ENCODE measurements at places on chromosomes 1 and 21.
A peak's percentile ranks its signal among the peaks of the same experiment; 100 is the strongest.

GRCh38 chr1:6358757-6359201, 34.8 kb downstream of the ACOT7 start:
- no peak for DNase-seq

DNA sequence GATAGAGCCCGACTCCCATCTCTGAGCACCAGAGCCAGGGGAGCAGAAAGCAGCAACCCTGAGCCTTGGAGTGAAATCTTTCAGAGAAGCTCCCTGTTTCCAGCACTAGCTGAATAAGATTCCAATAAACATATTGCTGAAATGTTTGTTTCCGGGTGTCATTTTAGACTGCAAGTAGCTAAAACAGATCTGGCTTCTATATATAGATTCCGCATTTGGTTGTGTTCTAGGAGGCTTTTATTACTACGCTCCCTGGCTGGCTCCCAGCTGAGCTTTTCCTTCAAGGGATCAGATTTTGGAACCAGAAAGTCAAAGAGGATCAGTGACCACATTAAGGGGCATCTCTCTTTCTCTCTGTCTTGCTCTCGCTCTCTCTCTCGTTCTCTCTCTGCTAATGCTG, 88.2 kb downstream of the PAPPA2 start:
- no peak for DNase-seq

- no peak for DNase-seq
Observed at GRCh38 chr1:105137543-105138457, 1388.1 kb downstream of the AMY1C start.

- no peak for DNase-seq
Observed at GRCh38 chr1:94542088-94542870, 720 bp upstream of the F3 start.

- DNase-seq = no peak
Observed at GRCh38 chr1:10877894-10878293, 81.4 kb upstream of the CASZ1 start.

DNA sequence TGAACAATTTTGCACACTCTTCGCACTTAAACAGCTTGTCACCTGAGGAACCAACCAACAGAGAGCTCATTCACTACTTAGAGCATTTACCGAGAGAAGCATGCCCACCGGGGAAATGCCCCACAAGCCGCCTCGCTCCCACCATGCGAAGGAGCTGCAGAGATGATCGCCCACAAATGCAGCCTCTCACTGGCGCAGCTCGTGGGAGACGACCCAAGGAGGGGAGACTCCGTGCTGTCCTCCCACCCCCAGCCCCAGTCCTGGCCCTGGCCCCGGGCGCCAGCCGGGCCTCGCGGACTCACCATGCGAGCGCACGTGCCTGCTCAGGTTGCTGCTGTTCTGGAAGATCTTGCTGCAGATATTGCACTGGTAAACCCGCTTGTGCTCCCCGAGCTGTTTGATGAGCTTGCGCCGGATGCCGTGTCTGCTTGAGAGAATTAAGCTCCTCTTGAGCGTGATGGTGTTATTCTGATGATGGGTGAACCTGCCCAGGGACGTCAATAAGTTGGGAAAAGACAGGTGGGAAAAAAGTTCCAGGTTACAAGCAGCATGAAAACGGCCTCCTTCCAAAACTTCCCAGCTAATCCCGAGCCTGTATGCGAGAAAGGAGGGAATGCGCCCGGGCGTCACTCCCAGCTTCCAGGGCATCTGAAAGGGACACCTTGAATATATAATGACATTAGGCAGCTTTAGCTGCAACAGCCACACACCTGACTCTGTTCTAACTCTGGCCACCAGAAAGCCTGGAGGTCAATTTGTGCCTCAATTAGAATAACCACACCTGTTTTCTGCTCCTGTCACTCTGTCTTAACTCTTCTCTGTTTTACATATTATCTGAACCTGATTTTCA, 42.8 kb downstream of the PRDM15 start:
- no peak for DNase-seq

GRCh38 chr1:40476924-40477677, at the start of gene ZFP69:
ZFP69 (plus strand) TSS chr1:40477290; CDS start chr1:40479362, 2,072 bp downstream.
- DNase-seq = peak; percentile 99

- no peak for DNase-seq
Observed at GRCh38 chr1:35461966-35462651, 95.1 kb downstream of the KIAA0319L start.

DNA sequence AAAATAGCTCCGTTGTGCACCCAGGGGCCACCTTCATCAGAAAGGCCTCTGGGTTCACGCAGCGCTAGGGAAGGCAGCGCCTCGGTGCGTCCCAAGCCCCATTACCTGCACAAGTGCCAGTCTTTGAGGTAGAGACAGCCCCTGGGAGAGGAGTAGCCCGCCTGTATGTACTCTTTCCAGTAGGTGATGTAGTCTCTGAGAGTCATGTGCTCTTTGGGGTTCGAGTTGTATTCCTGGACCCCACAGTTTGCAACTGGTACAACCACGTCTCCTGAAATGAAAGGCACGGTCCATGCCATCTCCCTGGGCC, 601 bp downstream of the JMJD4 start:
- DNase-seq = no peak

DNA sequence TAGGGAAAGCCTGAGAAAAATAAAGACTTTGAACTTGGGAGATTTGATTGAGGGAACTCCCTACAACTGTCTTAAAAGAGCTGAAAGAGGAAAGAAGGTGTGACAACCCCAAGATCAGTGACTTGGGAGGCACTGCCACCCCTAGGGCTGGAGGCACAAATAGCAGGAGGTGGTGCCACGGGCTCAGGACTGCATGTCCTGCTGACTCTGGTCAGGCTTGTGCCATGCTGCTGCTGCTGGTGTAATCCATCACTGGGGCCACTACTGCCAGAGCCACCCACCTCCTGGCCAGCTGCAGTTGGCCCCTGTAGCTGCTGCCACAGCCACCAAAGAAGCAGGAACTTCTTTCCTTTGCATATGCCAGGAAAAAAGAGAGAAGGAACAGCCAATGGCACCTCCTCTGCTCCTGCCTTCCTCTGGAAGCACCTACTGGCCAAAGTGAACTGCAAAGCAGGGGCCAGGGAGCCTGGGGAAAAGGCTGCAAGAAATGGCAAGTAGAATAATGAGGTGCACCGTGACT, 730.3 kb downstream of the PTPRU start:
- no peak for DNase-seq

DNA sequence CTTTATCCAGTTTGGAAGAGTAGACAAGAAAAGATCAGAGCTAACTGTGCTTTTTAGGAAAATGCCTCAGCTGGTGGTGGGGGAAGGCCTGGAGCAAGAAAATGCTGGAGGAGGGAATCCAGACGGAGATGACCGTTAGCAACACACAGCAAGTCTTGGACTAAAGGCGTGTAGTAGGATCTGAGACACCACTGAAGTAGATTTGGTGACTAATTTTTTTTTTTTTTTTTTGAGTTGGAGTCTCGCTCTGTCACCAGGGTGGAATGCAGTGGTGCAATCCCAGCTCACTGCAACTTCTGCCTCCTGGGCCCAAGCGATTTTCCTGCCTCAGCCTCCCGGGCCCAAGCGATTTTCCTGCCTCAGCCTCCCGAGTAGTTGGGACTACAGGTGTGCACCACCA, 41.2 kb downstream of the LPAR3 start:
- DNase-seq = no peak

- DNase-seq = no peak
Observed at GRCh38 chr1:25765136-25765922, 34.7 kb upstream of the SELENON start.

DNA sequence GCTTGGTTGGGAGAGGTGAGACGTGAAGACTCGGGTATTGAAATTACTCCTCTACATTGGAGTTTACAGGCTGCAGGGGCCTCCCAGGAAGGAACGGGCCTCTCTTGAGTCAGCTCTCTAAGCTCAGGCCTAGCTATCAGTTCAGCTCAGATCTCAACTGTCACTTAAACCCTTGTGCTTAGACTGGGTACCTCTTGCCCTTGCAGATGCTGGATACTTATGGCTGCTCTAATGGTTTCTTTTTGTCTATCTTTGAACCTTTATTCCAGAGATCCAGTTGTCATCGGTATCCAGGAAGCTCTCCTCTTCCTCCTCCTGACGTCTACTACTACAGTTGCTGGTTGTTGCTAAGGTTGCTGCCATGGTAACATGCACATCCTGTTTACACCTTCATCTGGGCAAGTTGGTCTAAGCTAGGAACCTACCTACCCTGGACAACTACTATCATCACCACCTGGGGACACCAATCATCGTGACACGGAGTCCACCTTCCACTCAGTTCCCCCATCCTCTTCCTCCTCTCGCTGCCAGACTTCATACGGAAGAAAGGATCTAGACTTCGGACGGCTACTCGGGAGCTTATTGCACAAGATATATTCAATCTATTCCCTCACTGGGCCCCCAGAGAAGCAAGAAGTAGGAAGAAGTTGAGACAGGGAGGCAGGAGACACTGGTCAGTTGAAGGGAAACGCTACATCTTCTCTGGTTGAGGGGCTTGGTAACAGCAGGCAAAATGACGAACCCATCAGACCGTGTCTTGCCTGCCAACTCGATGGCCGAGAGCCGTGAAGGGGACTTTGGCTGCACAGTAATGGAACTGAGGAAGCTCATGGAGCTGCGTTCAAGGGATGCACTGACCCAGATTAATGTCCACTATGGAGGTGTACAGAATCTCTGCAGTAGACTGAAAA, 56.1 kb downstream of the ATP2B4 start:
- no peak for DNase-seq

DNA sequence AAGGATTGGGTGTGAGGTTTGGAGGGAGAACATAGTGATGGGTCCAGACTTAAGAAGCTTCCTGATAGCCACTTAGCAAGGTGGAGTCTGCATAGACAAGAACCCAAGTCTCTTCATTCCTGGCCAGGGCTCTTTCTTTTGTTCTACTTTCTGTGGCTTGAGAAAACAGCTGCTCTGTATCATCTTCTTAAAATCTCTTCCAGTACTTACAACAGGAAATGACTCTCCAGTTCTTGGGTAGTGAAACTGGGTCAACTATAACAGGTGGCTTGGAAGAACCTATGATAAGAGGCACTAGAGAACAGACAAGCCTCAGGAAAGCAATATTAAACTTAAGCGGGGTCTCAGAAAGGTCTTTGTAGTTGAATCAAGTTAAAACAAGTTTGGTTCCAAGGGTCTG, 148.1 kb upstream of the USP24 start:
- DNase-seq = no peak

- DNase-seq = no peak
Observed at GRCh38 chr1:228226141-228226874, 18.5 kb downstream of the OBSCN start.

DNA sequence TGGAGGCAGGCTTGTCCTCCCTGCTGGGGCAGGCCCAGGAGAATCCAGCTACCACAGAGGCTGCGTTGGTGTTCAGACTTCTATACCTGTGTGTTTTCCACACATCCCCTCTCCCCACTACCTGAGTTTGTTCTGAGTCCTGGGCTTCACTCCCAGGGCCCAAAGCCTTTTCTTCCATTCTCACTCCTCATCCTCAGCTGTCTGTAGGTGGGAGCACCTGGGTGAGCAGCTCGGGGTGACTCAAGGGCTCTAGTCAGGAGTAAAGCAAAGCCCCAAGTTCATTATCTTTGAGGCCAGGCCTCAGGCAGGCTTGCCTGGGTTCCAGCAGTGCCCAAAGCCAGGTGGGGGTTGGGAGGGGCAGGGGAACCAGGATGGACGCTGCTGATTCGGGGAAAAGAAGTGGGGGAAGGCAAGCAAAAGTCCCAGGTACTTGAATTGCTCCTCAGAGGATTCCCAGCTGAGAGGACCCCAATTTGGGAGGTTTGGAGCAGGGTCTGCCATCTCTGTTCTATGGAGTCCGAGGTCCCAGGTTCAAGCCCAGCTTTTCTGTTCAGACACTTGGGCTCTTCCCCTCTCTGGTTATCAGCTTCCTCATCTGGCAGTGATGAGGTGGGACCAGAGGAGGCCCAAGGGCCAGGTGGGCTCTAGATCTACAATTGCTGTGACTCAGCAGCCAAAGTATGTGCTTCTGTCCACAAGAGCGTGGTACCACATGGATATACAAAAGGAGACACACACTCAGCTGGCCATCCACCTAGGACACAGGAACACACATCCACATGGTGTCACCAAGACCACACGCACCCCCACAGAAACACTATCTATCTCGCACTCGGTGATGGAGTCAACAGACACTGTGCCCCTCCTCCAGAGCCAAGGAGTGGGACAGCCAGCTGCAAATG, 5.8 kb upstream of the PTPN7 start:
- no peak for DNase-seq
